ENCODE measurements at places on chromosomes 12 and 14. TPM values are rescaled to one million over a fixed set of nuclear protein-coding genes. Genes with fewer than 3 reads are reported as not detected.

KLRD1 gene
- total RNA-seq: not detected

SLC7A8 gene
- total RNA-seq: 17.4 TPM

KRT72 gene
- not detected for total RNA-seq

TEX52 gene
- total RNA-seq: not detected

KCNJ8 gene
- 2.3 TPM for total RNA-seq

GRIP1 gene
- total RNA-seq: 0.81 TPM

CCDC38 gene
- total RNA-seq: not detected

PRIMA1 gene
- not detected for total RNA-seq

SPIC gene
- total RNA-seq: not detected

MANSC4 gene
- total RNA-seq: not detected

CLEC4D gene
- total RNA-seq: not detected

ISCA2 gene
- 11.5 TPM for total RNA-seq

Data from hair follicle dermal papilla cell (primary cell).